ENCODE measurements at places on chromosomes 12 and 14. TPM values are rescaled to one million over a fixed set of nuclear protein-coding genes. Genes with fewer than 3 reads are reported as not detected.

Gene ADAM21
- total RNA-seq = not detected

Gene KRT71
- total RNA-seq = not detected

DNA sequence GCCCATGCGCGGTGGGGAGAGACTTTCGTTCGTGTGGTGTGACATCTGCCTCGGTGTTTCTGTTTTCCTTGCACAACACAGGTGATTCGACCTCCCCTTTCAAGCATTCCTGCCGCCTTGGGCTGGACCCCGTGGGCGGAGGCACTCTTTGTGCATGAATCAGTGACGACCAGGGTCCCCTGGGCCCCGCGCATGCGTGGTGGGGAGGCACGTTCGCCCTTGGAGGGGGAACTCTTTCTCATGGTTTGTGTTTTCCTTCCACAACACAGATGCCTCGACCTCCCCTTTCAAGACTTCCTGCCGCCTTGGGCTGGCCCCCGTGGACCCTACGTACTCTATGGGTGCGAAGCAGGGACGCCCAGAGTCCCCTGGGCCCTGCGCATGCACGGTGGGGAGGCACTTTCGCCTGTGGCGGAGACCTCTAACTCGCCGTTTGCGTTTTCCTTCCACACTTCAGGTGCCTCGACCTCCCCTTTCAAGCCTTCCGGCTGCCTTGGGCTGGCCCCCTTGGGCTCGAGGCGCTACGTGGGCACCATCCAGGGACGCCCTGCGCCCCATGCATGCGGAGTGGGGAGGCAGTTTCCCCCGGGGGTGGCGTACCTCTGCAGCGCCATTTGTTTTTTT is 340.9 kb downstream of the ALG10 start:
- no peak for DNase-seq

DNA sequence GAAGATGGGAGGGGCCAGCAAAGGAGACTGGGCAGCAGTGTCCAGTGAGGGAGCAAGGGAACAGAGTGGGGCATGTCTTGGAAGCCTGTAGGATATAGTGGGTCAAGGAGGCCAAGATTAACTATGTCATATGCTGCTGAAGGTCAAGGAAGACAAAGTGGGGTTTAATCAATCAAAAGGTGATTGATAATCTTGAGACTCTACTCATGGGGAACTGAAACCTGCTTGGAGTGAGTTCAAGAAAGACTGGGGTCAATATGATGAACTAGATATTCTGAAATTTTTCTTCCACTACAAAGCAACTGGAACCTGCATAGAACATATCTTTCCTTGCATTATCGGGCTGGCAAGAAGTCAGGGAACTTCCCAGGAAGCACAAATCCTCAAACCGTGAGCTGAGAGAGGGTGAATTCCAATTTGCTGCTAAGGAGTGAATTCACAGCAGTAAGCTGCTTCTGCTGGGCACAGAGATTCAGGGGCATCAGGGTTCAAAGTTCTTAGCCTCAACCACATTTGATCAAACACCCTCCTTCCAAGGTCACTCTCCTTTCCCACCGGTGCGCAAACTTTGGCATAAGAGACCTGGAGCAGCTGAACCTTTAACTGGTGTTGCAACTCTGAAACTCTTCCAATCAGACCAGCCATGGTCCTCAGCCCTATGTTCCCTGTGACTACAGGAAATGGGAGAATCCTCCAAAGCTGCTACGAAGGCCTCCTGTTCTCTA is 40.3 kb upstream of the DCD start:
- no peak for DNase-seq

- DNase-seq = peak; percentile 42
Measured at GRCh38 chr12:6200256-6201212, at the start of gene CD9. CD9 (plus strand) TSS chr12:6200400; CDS start chr12:6200500, 100 bp downstream.

DNA sequence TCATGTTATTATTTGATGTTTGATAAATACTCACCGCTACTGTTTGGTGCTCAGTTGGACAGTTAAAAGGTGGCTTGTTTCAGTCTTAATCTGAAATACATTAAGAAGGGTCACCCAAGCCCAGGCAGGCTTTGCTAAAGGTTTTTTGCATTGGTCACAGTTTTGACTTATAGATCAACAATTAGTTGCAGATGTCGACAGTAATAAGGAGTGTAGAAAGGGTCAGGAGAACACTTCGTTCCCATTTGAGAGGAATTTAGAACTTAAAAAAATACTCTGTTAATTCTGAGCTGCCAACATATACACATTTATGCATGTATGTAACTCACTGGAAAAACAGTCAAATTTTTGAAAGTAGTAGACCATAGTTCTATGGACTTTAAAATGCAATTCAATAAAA is 130.3 kb downstream of the TMEM30B start:
- no peak for DNase-seq

Data from A673 (cell line).